Iris pigment epithelial cell (primary cell): ENCODE measurements at places on chromosomes 2 and 18.

DNA sequence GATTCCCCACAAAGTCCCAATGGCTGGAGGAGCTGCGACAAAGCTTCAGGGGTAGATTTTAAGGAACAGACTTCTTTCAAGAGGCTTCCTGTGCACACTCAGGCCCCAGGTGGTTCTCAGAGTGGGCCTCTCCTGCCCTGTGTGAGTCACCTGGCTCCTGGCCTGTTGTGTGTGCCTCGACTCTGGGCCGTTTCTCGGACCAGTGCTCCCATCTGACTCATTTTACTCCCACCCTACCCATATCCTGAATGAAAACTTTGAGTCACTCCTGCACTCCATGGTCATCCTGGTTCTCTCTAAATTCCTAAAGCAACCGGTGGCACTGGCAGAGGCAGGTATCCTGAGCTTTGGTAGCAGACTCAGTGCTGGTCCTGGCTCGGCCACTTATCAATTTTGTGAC is 84.1 kb downstream of the CELF4 start:
- DNase-seq = no peak

DNA sequence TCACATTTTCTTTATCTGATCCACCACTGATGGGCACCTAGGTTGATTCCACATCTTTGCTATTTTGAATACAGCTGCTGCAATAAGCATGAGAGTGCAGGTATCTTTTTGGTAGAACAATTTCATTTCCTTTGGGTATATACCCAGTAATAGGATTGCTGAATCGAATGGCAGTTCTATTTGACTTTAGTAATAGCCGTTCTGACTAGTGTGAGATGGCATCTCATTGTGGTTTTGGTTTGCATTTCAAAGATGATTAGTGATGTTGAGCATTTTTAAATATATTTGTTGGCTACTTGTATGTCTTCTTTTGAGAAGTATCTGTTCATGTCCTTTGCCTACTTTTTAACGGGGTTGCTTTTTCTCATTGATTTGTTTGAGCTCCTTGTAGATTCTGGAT is 72.3 kb downstream of the CCDC138 start:
- DNase-seq = peak; percentile 69

- peak; percentile 22 for DNase-seq
These were observed 250.2 kb downstream of the LRRTM1 start for GRCh38 chr2:80054346-80054675.

GRCh38 chr2:18837240-18837639 is 247.9 kb upstream of the NT5C1B start:
- no peak for DNase-seq

DNA sequence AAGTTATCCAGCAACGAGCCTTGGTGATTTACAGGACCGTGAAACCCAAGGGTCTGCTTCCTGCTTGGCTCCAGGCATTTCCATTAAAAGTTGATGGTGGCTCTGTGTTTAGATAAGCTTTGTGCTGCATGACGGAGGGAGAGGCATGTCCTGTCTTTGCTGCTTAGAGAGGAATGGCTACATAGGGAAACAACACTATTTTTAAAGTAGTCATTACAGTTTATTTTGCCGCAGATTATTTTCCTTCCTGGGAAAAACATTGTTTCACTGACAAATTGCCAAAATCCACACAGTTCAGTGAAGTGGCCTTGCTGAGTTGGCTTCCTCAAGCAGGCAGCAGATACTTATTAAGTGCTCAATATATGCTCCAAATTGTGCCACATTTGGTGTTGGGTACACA is 98.5 kb downstream of the THSD7B start:
- DNase-seq = no peak

DNA sequence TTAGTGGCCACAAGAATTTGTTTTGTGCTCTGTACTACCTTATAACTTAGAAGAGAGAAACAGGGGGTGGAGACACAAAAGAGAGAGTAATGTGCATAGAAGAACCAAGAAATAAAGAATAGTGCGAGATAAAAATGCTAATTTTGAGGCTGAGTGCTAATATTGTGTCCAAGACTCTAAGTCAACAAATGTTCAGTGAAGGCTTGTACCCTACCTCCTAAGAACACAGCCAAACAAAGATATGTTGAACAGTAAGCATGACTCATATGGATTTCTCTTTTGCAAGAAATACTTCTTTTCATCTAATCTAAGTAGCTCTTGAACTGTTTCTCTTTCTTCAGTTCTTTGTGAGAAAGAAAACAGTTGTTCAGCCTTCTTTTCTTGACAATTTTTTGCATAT is 45.2 kb downstream of the GAREM1 start:
- DNase-seq = peak; percentile 79

GRCh38 chr2:231665245-231666170 is 42.8 kb upstream of the PTMA start:
- DNase-seq = no peak

- DNase-seq = peak; percentile 79
These were observed 51.1 kb downstream of the RTN4 start for GRCh38 chr2:54999182-54999581.

GRCh38 chr2:38057651-38058410 is 18.1 kb downstream of the CYP1B1 start:
- no peak for DNase-seq

DNA sequence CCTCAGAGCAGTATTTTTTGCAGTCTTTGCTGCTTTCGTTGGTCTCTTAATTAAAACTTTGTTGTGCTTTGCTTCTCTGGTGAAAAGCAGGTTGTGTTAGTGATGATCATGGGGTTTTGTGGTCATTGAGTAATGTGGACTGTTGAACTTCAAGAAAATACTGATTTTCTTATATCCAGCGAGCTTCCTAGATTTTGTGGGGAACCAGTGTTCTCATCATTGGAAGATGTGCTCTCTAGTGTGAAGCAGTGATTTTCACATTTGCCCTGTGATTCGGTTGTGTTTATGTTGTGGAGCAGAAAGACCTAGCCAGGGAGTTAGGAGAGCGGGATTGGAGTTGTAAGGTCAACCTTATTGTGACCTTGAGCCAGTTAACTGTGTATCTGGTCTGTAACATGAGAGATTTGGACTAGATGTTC is 12.4 kb downstream of the ASAP2 start:
- DNase-seq = no peak

DNA sequence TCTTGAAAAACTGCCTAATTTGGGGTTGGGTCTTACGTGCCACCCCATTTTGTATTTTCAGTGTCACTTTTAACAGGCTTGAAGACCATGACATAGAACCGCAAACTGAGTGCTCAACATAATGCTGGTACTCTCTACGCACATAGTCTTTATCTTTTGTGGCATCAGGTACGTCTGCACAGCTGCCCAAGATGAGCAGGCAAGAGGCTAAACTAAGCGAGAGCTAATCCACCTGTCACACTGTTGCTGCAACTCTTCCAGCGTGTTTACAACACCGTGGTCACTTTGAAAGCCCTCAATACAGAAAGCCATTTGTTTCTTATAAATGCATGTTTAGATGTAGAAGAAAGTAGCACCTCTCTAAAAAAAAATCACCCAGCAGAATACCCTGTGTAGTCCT is 270.0 kb upstream of the TCF4 start:
- no peak for DNase-seq

GRCh38 chr18:8752329-8752728 is 47.0 kb downstream of the MTCL1 start:
- peak; percentile 48 for DNase-seq

- DNase-seq = no peak
These were observed 15.7 kb upstream of the NT5C1B start for GRCh38 chr2:18605115-18605514.

- DNase-seq = no peak
These were observed 491 bp upstream of the SGO2 start for GRCh38 chr2:200525551-200525881.

GRCh38 chr2:207397917-207398655 is 131.7 kb upstream of the CREB1 start:
- DNase-seq = no peak

DNA sequence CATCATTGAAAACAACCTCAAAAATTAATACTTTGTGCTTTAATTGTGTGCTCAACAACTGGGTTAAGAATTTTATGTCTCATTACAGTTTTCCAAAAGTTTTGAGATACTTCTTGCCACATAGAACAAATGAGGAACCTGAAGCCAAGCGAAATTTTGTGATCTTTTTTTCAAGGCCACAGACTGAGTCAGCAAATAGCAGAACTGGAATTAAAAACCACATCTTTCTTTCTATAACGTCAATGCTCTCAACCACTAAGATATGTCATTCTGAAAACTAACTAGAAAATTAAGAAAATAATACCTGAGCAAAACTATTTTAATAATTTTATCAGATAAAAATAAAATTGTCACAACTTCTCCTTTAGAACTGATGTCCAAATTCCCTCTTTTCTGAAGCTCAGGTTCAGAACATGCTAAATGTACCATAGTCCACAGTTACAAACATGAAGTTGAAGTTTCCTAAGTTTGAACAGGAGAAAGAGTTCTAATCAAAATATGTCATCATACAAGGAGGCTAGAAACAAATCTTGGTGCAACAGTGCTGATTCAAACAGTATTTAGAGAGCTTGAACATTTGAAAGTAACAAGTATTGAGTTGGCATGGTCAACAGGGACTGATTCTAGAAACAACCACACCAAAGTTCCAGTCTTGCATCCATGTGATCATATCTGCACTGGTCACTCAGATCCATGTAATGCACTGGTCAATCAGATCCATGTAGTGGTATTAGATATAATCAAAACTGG is 27.6 kb upstream of the CALCRL start:
- DNase-seq = peak; percentile 58

GRCh38 chr2:86157009-86157556 is 38.2 kb downstream of the IMMT start:
- DNase-seq = no peak

- no peak for DNase-seq
These were observed 147.7 kb downstream of the TSN start for GRCh38 chr2:121903037-121903689.

DNA sequence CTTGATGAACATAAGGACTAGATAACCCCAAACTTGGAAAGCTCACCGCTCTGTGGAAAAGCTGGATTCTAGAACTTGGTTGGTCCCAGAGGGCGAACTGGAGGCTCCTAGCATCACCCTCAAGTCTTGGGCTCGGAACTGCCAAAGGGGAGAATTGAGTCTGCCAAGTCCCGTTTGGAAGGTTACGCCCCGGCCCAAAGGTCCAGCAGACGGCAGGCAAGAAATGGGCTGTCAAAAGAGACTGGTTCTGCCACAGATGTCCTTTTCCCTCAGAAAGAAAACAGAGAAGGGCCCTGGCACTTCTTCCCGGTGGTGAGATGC is 182.2 kb downstream of the ANAPC1 start:
- DNase-seq = no peak

DNA sequence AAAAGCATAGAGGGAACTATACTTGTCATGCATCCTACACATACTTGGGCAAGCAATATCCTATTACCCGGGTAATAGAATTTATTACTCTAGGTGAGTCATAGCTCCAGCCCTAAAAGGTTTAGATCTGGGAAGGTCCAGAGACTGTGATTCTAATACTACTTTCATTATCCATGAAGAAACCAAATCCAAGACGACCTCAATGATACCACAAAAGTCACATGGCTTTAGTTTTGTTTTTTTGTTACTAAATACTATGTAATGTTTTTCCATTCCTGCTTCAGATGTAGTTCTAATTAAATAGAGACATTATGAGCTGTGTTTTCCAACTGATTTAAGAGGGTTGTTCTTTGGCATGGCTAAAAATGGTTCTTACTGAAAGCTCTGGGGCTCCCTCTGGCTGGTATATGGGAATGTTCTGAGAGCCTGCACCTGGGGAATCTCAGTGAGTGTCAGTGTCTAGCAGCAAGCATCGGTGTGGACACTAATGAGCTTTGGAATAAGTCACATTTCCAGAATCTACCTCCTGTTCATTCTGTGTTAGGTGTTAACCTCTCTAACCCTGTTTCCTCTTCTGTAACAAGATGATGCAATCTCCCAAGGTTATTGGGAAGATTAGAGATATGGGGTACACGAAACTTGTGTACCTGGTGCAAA is 20.5 kb upstream of the IL1RL2 start:
- peak; percentile 75 for DNase-seq

DNA sequence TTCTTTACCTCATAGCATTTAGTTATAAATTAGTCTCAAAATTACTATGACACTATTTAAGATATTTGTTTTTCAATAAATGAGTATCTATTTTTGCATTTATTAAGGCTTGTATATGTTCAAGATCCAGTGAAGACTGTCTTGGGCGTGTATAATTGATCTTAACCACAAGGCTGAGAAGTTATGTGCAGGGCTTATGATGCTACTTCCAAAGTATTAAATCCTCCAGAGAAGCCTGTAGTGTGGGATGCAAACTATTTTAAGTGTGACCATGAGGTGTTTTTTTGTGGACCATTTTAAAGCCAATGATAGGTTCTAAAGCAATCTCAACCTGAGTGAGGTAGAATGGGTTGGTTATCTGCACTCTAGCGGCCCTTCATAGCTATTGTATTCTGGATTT is 219.9 kb downstream of the ZNF407 start:
- DNase-seq = no peak

- no peak for DNase-seq
These were observed 189.9 kb downstream of the CD226 start for GRCh38 chr18:69757733-69758132.

- no peak for DNase-seq
These were observed 16.7 kb downstream of the COLEC11 start for GRCh38 chr2:3611589-3611988.

DNA sequence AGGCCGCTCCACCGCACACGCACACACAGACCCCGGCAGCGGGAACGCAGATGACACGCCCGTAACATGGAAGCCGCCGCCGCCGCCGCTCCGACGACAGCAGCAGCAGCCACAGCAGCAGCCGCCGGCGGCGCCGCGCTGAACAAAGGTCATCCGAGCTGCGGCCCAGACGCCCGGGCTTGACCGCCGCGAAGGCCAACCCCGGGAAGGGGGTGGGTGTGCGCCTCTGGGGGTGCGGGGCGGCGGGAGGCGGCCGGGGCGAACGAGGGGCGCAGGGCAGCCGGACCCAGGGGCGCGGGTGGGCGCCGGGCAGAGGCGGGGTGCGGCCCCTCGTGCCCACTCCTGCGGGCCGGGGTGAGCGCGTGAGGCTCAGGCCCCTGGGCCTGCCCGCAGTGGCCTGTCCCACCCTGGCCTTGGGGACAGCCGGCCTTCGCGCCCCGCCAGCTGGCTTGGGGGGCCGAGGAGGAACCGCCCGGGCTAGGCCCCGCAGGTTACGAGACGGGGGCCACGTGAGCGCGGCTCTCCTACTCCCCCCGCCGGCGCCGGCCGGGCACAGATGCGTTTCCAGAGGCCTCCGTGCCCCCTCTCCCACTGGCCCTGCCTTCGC is 1.0 kb upstream of the ZNF532 start:
- DNase-seq = no peak

DNA sequence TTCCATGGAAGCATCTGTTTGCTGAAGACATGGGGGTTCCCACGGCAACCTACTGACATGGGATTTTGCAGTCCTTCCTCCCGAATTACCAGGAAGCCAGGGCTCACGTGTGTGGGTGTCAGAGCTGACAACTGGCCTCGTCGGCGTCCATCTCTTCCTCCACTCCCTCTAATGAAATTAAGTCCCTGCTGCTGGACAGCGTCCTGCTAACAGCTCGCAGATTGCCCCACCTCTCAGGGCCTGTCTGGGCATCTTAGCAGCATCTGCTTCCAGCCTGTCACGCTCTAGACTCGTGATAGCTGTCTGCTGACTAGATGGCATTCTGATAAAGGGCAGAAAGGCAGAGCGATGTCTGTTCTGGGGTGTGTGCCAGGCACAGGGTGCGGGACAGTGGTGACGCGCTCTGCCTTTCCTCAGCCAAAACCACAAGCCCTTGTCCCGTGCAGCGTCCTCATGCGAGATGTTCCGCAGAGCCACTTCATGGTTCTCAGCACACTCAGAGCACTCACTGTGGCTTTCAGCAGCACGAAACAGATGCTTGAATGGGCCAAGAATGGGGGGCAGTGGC is 161.1 kb downstream of the ARL4C start:
- DNase-seq = peak; percentile 63

- no peak for DNase-seq
These were observed 25.9 kb upstream of the RESP18 start for GRCh38 chr2:219358170-219359075.
